Stimulated activated CD4-positive, alpha-beta T cell treated with anti-CD3 and anti-CD28 coated beads, Interleukin-1b, Interleukin-23, amount 100 ng/mL, for 4 hours (primary cell): ENCODE measurements at places on chromosomes 2 and 18.

GRCh38 chr2:145759228-145759915 lies 1239.5 kb upstream of the ZEB2 start:
- DNase-seq = no peak

- DNase-seq = no peak
Observed at GRCh38 chr2:31440764-31441163, 26.2 kb upstream of the XDH start.

- no peak for DNase-seq
Observed at GRCh38 chr2:20565623-20566236, 85.2 kb downstream of the HS1BP3 start.

- DNase-seq = no peak
Observed at GRCh38 chr2:109304242-109304641, 175.2 kb downstream of the SH3RF3 start.
